GDM1 (cell line): ENCODE measurements at places on chromosomes 1 and 21.

GRCh38 chr1:159408862-159409400 lies 23.1 kb upstream of the OR10J4 start:
- no peak for DNase-seq

DNA sequence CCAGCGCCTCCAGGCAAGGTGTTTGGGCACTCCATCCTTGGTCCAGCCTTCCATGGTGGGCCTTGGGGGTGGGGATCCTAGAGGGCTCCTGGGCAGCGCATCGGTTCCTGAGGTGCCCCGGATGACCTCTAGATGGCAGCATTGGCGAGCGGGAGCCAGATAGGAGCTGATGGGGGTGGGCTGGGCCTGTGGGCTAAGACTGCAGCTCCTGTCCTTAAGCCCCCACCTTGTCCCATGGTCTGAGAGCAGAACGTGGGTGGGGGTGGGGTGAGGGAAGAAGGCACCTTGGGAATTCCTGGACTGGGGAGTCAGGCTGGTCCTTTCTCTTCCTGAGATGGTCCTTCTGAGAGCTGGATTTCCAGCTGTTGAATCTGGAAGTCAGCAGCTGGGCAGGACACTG lies 93.4 kb upstream of the CSF3R start:
- no peak for DNase-seq

DNA sequence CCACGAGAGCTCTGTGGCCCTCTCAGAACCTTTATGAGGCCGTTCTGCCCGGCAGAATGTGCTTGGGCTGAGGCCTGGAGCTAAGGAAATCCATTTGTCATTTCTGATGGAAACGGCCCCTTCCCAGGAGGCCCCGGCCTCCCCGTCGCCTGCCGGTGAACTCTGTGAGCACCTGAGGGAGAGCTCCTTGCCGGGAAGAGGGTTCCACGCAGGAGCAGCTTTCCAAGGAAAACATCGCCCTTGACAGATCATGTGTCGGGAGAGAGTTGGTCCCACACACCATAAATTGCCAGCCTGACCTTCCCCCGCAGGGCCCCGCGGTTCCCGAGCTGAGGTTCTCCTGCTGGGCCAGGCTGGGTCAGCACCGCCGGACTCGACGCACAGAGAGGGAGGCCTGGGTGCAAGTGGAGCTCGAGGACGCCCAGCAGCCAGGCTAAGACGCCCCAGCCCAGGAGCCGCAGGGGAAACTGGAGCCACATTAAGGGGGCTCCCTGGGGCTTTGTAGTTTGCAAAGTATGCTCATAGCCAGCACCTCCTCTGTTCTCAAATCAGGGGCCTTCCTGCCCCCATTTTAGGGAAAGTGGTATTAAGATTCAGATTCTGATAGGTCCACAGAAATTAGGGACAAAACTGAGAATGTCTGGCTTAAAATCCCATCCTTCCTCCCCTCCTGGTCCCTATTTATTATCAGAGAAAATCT lies 239.5 kb downstream of the FOXD2 start:
- DNase-seq = no peak

GRCh38 chr1:198082576-198082975 lies 74.2 kb upstream of the NEK7 start:
- no peak for DNase-seq

GRCh38 chr1:93715529-93716126 lies 34.0 kb upstream of the BCAR3 start:
- DNase-seq = no peak

DNA sequence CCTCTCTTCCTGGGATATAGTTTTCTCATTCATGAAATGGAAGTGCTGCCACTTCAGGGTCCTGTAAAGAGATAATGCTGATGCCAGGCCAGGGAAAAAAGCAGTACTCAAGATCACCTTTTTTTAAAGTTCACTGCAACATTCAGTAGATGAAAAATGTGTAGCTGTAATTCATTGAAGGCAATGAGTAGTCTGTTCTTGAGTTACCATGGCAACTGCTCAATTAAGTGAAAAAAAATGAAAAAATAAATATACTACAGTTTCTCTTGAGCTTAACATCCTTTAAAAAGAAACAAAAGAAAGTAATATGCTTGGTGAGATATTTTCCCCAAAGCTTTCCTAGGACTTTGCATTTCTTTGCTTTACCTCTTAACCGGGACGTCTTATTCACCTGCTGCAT lies 183.3 kb downstream of the AK5 start:
- no peak for DNase-seq

- DNase-seq = no peak
Measured at GRCh38 chr1:70134148-70134547, 71.2 kb downstream of the LRRC40 start.

- DNase-seq = no peak
Measured at GRCh38 chr1:248521856-248522255, 14.0 kb downstream of the OR2G6 start.

DNA sequence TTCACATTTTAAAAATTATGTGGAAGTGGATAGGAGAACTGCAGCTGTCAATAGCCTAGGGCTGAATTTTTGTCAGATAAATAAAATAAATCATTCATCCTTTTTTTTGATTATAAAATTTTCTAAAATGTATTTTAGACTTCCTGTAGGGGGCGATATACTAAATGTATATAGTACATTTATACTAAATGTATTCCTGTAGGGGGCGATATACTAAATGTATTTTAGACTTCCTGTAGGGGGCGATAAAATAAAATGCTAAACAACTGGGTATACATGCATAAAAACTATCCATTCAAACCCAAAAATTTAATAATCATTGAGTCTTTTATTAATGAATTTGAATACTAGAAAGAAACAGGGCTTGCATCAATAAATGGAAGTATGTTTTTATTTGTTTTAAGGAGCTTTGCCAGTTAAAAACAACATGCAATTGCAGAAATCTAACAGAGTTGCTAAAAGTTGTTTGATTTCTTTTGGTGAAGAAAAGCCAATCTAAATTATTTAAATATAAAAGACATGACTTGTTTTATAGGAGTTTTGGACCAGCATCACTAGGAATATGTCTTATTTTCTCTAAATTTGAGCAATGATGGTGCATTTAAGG lies 31.4 kb downstream of the CLCA1 start:
- peak; percentile 5 for DNase-seq

DNA sequence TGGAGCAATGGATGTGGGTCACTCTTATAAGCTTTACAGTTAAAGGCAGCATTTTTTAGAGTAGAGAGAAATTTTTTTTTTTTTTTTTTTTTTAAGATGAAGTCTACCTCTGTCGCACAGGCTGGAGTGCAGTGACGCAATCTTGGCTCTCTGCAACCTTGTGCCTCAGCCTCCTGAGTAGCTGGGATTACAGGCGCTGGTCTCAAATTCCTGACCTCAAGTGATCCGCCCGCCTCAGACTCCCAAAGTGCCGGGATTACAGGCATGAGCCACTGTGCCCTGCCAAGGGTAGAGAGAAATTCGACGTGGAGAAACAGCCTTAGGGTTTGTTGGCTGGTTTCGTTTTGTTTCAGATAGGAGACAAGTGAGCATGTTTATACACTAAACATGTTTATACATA lies 594.2 kb upstream of the ADAMTS5 start:
- DNase-seq = no peak

DNA sequence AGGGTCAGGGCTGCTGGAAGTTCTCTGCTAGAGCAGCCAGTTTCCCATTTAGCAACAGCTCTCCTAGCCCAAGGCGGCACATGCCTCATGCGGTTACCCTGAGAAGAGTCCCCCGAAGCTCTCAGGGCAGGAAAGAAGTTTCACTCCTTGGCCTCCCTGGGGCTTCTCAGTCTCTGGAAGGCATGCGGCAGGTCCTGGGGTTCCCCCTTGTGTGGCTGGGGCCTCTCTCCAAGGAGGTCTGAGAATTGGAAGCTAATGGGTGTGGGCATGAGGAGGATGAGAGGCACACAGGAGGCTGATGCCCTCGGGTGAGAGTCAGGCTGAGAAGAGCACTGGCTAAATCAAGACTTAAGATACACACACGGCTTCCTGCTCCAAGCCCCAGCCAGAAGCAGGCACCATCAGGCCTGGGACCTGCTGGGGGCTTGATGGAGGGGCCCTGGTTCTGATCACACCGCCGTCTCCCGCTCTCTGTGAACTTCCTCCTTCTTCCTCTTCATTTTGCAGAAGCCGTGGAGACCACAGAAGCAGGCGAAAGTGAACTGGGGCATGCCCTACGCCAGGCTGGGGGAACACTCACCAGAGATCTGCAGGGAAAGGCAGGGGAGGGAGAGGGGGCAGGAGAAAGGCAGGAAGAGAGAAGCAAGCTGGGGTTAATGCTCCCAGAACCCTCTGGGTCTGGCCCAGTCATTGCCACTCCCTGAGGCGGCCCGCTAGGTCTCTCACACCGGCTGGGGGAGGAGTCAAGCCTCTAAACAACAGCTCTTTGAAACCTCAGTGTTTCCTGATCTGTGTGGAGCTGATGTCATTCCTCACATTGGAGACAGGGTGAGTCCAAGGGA lies 15.1 kb downstream of the BLACAT1 start:
- DNase-seq = peak; percentile 64

- no peak for DNase-seq
Measured at GRCh38 chr1:228016181-228016510, 9.3 kb downstream of the WNT3A start.

DNA sequence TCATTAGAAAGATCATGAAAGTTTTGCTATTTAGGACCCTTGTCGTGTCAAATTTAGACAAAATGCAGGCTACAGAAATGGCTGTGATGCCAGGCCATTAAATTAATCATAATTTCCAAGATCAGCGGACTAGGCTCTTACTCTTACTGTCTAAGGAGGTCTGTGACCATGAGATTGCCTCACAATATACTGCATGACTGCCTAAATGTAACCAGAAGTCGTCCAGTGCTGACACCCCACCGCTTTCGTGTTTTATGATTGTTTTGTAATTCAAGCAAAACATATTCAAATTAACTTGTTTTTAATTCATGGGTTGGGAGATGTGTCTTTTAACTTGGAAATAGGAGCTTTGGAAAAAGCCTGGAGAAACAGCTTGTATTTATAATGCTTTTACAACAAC lies 947.5 kb downstream of the BRINP3 start:
- no peak for DNase-seq

DNA sequence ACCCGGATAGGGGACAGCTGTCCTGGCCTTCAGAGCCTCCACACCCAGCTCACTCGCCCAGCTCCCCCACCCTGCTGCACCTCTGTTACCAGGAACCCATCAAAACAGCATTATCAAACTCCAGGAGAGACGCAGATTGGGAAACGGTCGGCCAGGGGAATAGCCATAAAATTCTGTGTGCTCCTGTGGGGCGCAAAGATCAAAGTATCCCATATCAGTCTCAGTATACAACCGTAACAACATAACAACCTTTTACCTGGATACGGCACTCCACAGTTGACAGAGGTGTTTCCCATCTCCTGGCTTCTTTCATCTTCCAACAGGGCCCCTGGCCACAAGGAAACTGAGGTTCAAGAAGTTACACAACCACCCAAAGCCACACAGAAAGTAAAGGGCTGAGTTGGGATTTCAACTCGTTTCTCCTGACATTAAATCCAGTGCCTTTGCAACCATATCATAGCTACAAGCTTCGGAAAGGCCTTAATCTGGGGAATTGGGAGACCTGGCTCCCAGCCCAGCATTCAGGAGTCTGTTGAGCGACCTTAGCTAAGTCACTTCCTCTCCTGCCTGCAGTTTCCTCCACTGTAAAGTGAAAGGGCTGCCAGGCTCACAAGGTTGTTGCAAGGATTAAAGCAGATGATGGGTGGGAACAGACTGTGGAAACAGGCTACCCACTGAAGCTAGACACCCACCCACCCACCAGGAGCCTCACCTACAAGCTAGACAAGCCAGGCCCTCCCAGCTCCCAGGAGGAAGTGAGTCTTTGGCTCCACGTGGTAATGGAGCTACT lies 8.1 kb upstream of the EPHB2 start:
- DNase-seq = peak; percentile 25
